ENCODE measurements at places on chromosomes 7 and 10.

GRCh38 chr7:50369143-50370026 lies 64.9 kb downstream of the IKZF1 start:
- no peak overlapping the region for H3K27ac ChIP-seq
- no peaks in the 10 kb centered on the region for H3K27me3 ChIP-seq
- H3K4me3 ChIP-seq: no peak overlapping the region
- no peak for DNase-seq

GRCh38 chr10:129445436-129446182 lies 21.4 kb upstream of the MGMT start:
- peaks cover 4% of the 10 kb centered on the region for H3K27me3 ChIP-seq
- no peaks in the 10 kb centered on the region for H3K4me1 ChIP-seq
- H3K27ac ChIP-seq: no peak overlapping the region

DNA sequence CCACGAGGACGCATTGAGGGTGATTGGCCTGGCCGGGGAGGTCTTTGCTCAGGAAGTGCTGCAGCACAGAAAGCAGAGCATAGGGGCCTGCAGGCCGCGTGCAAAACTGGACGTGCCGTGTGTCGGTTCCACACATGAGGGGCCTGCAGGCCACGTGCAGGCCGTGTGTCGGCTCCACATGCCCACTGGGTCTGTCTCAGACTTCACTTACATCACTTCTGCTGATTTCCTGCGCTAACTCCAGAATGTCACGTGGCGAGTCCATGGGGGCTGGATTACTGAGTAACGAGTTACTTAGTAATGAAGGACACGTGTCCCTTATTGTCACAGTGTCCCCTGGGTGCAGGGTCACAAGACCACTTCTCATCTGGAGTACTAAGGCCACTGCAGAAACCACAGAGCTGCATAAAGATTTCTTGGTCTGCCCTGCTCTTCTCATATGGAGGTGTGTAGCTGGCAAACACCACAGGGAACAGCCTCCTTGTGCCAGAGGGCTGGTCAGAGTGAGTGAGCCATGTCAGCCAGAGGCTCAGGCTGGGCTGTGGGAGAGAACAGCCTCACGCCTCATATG lies 60.8 kb downstream of the GDI2 start:
- H3K36me3 ChIP-seq: peaks cover 47% of the 10 kb centered on the region
- H3K4me1 ChIP-seq: no peaks in the 10 kb centered on the region
- no peak overlapping the region for H3K27ac ChIP-seq
- no peak for DNase-seq
- no peak overlapping the region for H3K4me3 ChIP-seq

GRCh38 chr10:78995987-78996791 lies 72.6 kb upstream of the ZMIZ1 start:
- no peak overlapping the region for H3K27ac ChIP-seq
- H3K36me3 ChIP-seq: no peaks in the 10 kb centered on the region
- no peaks in the 10 kb centered on the region for H3K27me3 ChIP-seq
- H3K4me3 ChIP-seq: no peak overlapping the region

- H3K27me3 ChIP-seq: no peaks in the 10 kb centered on the region
- no peak for DNase-seq
- H3K27ac ChIP-seq: no peak overlapping the region
- no peak overlapping the region for H3K4me3 ChIP-seq
- peaks cover 37% of the 10 kb centered on the region for H3K4me1 ChIP-seq
These were observed 6.3 kb downstream of the UNC5B start for GRCh38 chr10:71218651-71219050.

GRCh38 chr10:131250454-131251145 lies 60.9 kb downstream of the TCERG1L start:
- no peak overlapping the region for H3K4me3 ChIP-seq
- no peak for DNase-seq
- H3K4me1 ChIP-seq: no peaks in the 10 kb centered on the region
